ENCODE measurements at places on chromosomes 16 and 17.
A peak's percentile ranks its signal among the peaks of the same experiment; 100 is the strongest.

GRCh38 chr17:81434072-81434471, 38.8 kb downstream of the BAHCC1 start:
- no peak overlapping the region for H3K27ac ChIP-seq
- no peaks in the 10 kb centered on the region for H3K4me1 ChIP-seq
- no peak overlapping the region for H3K4me3 ChIP-seq

DNA sequence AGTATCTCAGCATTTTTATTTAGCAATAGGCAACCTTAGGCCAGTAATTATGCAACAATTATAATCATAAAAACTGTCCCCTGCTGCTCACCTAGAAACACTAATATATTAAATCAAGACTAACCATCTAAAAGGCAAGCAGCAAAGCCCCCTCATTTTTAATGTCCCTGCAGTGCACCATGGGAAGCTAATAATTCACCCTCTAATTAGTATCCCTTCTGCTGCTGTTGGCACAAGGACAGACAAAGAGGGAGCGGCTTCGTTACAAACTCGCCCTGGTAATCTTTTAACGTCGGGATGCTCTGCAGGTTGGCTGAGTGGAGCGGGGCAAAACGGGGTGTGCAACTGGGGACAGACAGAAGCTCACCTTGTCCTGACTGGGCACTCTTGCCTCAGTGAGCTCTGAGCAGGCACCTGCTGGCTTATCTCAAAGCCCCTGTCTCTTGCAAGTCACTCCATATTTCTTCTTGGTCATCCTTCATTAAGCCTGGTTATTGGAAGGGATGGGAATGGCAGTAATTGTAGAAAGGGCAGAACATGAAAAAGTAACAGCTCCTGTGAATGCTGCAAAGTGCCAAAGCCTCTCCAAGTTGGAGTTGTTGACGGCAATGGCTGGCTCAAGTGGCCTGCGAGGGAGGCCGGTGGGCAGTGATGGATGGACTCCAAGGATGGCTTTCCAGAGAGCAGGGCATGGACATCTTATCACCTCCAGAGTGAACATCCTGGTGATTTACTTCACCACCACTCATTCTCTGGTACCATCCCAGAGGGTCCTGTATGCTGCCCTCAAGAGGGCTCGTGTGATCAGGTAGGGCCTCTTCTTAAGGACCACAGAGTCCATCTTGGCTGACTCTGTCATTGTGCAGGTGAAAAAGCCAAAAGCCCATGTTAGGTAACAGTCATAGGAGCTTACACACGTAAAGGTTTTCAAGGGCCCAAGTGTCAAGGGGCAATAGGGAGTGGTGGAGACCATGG, 219.6 kb upstream of the N4BP1 start:
- H3K27ac ChIP-seq, result no peak overlapping the region
- no peaks in the 10 kb centered on the region for H3K4me1 ChIP-seq
- H3K4me3 ChIP-seq, result no peak overlapping the region

DNA sequence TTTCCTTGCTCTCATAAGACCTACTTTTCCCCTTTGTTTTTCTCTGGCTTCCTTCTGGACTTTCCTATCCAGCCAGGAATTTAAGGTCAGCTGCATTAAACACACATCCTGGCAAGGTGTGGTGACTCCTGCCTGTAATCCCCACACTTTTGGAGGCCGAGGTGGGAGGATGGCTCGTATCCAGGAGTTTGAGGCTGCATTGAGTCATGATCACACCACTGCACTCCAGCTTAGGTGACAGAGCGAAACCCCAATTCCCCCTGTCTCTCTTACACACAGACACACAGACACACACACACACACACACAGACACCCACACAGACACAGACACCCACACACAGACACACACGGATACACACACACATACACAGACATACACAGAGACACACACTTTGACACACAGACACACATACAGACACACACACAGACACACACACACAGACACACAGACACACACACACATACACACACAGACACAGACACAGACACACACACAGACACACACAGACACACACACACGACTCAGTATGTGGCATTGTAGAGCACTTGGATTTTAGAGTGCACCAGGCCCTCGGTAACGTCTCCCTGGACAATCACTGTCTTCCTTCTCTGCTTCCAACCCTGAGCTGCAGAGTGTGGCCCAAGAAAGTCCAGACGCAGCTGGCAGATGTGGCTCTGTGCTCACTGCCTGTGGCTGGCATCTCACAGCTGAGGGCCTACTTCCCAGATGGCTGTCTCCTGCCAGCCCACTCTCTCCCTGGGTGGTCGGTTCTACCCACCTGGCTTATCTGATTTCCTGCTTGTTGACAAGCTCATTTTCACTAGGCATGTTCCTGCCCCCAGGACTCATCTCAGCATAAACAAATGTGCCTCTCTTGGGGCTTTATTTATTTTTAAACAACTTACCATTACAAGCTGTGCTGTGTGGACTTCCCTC, 39.0 kb downstream of the NLRP1 start:
- no peaks in the 10 kb centered on the region for H3K4me1 ChIP-seq
- no peak overlapping the region for H3K4me3 ChIP-seq
- H3K36me3 ChIP-seq, result peaks cover 19% of the 10 kb centered on the region
- no peaks in the 10 kb centered on the region for H3K27me3 ChIP-seq

- no peak overlapping the region for H3K4me3 ChIP-seq
- H3K27ac ChIP-seq, result no peak overlapping the region
- peaks cover 8% of the 10 kb centered on the region for H3K36me3 ChIP-seq
Measured at GRCh38 chr16:79876332-79876730, 275.8 kb upstream of the MAF start.

DNA sequence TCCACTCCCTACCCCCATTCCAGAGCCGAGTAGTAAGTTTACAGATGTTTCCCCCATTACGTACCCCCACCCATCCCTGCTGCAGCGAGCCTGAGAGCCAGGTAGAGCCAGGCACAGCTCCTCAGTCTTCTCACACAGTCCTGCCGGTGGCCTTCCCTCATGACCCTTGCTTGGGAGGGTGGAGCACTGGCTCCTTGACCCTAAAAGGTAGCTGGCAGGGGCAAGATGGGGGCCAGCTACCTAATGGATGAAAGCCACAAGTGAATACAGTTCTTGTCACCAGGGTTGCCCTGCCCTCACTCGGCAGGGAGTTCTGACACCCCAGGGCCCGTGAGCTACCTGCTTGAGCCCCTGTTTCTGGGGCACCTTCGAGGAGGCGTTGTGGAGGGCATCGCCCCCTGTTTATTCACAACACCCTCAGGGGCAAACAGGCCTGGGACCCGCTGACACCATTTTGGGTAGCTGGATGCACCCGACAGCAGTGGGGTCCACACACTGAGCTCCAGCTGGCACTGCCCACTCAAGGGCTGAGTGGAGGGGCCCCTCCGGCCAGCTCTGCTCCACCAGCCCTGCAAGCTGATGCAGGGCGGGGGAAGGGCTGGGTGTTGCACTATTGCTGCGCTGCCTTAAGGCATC, 22.2 kb downstream of the ADAM11 start:
- peaks cover 2% of the 10 kb centered on the region for H3K27me3 ChIP-seq
- no peaks in the 10 kb centered on the region for H3K36me3 ChIP-seq
- no peak overlapping the region for H3K27ac ChIP-seq
- no peak for DNase-seq
- H3K4me1 ChIP-seq, result no peaks in the 10 kb centered on the region

DNA sequence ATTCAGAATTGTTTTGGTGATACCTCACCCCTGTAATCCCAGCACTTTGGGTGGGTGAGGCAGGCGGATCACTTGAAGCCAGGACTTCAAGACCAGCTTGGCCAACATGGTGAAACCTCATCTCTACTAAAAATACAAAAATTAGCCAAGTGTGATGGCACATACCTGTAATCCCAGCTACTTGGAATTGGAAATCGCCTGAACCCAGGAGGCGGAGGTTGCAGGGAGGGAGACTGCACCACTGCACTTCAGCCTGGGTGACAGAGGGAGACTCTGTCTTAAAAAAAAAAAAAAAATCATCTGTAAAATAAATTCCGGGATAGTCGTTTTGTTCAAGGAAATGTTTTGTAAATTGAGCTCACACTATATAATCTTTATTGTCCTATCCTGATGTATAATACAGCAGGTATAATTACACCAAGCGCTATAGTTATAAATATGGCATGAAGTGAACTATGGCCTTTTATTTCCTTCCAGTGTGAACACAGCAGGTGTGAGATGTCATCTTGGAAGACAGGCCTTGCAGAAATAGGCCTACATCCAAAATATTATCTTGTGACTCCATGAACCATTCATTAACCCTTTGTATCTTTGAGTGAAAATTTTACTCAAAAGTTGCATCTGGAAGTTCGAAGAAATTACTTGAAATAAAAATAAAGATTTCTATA, 25.4 kb downstream of the PLA2G10 start:
- H3K27me3 ChIP-seq, result no peaks in the 10 kb centered on the region
- no peak overlapping the region for H3K4me3 ChIP-seq
- H3K27ac ChIP-seq, result no peak overlapping the region
- H3K4me1 ChIP-seq, result no peaks in the 10 kb centered on the region
- DNase-seq, result no peak
- peaks cover 37% of the 10 kb centered on the region for H3K36me3 ChIP-seq

GRCh38 chr16:90046122-90046970, 27.1 kb upstream of the DBNDD1 start:
- peaks cover 4% of the 10 kb centered on the region for H3K36me3 ChIP-seq
- no peak for DNase-seq

- peak overlapping the region; percentile 81 for H3K4me3 ChIP-seq
- DNase-seq, result no peak
- peaks cover 14% of the 10 kb centered on the region for H3K27me3 ChIP-seq
- no peaks in the 10 kb centered on the region for H3K36me3 ChIP-seq
- H3K4me1 ChIP-seq, result peaks cover 14% of the 10 kb centered on the region
- H3K27ac ChIP-seq, result peak overlapping the region; percentile 85
Measured at GRCh38 chr17:38415250-38416194, 12.7 kb upstream of the ARHGAP23 start.

- H3K4me1 ChIP-seq, result peaks cover 8% of the 10 kb centered on the region
- no peak overlapping the region for H3K27ac ChIP-seq
- H3K4me3 ChIP-seq, result no peak overlapping the region
- no peaks in the 10 kb centered on the region for H3K27me3 ChIP-seq
Measured at GRCh38 chr17:37247825-37248224, 128.0 kb upstream of the C17orf78 start.

DNA sequence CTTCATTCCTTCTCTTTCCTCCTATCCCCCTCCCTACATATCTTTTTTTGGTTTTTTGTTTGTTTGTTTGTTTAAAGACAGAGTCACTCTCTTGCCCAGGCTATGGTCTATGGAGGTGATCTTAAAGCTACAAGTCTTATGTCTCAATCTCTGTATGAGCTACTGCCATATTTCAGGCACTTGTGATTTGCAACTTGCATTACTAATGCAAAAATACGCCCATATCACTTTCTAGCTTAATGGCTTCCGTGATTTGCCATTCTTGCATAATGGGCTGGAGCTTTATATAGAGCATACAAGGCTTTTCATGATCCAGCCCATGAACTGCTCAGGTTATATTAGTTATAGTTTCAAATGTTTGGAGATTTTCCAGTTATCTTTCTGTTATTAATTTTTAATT, 7.5 kb downstream of the CFAP97D1 start:
- no peak overlapping the region for H3K4me3 ChIP-seq
- H3K4me1 ChIP-seq, result peaks cover 36% of the 10 kb centered on the region
- peaks cover 11% of the 10 kb centered on the region for H3K27me3 ChIP-seq
- DNase-seq, result no peak
- no peak overlapping the region for H3K27ac ChIP-seq

GRCh38 chr17:55601874-55602364, 90.7 kb upstream of the SMIM36 start:
- H3K4me3 ChIP-seq, result no peak overlapping the region
- peak; percentile 50 for DNase-seq
- peaks cover 27% of the 10 kb centered on the region for H3K36me3 ChIP-seq
- H3K4me1 ChIP-seq, result peaks cover 6% of the 10 kb centered on the region
- H3K27me3 ChIP-seq, result peaks cover 25% of the 10 kb centered on the region

DNA sequence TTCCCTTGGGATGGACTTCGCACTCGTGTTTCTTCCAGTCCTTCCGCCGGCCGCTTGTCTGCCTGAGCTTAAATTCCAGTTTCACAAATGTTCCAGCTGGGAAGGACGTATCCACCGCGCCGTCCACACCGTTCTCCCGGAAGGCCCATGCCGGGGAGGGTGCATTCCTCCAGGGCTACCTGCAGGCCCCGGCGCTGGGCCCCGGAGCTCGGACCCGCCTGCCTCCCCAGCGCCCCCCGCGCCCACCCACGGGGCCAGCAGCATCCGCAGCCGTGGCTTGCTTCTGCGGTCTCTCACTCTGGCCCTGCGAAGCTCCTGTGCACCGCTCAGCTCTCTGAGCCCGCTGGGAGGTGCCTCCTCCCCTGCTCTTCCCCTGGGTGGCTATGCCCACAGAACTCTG, 2084.1 kb downstream of the TP53TG3F start:
- no peaks in the 10 kb centered on the region for H3K4me1 ChIP-seq
- H3K27ac ChIP-seq, result no peak overlapping the region
- no peaks in the 10 kb centered on the region for H3K27me3 ChIP-seq

DNA sequence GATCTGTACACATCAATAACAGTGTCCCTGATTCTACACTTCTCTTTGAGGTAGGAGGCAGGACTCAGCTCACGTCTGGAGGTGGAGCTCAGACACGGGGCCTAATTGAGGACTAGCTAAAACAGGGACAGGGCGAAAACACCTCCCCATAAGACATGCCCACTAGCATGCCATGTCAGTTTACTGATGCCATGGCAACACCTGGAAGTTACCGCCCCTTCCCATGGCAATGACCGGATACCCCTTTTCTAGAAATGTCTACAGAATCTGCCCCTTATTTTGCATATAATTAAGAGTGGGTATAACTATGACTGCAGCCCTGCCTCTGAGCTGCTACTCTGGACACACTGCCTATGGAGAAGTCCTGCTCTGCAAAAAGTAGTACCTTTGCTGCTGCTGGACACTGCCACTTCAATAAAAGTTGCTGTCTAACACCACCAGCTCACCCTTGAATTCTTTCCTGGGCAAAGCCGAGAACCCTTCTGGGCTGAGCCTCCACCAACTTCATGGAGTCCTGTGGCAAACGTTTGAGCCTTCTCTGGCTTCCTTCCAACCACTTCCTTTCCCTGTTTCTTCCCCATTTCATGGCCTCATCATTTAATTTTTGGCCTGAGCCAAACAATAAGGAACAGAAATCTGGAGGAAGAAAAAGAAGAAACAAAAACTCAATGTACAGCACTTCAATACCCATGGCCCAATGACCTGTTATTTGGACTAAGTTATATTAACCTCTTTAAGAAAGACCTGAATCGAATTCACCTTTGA, 21.0 kb downstream of the PHB1 start:
- H3K4me3 ChIP-seq, result no peak overlapping the region
- no peak overlapping the region for H3K27ac ChIP-seq
- peaks cover 36% of the 10 kb centered on the region for H3K4me1 ChIP-seq
- DNase-seq, result no peak
- no peaks in the 10 kb centered on the region for H3K36me3 ChIP-seq

- H3K4me1 ChIP-seq, result no peaks in the 10 kb centered on the region
- no peak overlapping the region for H3K27ac ChIP-seq
- DNase-seq, result peak; percentile 30
- H3K4me3 ChIP-seq, result peak overlapping the region; percentile 46
- peaks cover 4% of the 10 kb centered on the region for H3K36me3 ChIP-seq
Measured at GRCh38 chr16:5615868-5616642, 518.5 kb upstream of the EEF2KMT start.

All from HFFc6 (cell line).